Caki2 (cell line): ENCODE measurements at places on chromosomes 12 and 14. TPM values are rescaled to one million over a fixed set of nuclear protein-coding genes. Genes with fewer than 3 reads are reported as not detected.

Gene TEDC1
- 54.2 and 55.3 TPM in 2 replicates for total RNA-seq

Gene POTEG
- not detected in 2 replicates for total RNA-seq

Gene OTUB2
- total RNA-seq, result 2.9 and 3.2 TPM in 2 replicates

Gene SERPINA5
- 0.03 TPM in 1 of 2 replicates, not detected in the other for total RNA-seq

Gene CCDC38
- total RNA-seq, result 0.14 and 0.20 TPM in 2 replicates

Gene FAM90A1
- total RNA-seq, result 1.5 TPM in 1 of 2 replicates, not detected in the other

Gene SMIM41
- total RNA-seq, result not detected in 2 replicates

- no peak for DNase-seq
These were observed 509.6 kb downstream of the MED13L start for GRCh38 chr12:115767916-115768315.

GRCh38 chr12:51863933-51864832 lies 15.7 kb upstream of the FIGNL2 start:
- no peak for DNase-seq

DNA sequence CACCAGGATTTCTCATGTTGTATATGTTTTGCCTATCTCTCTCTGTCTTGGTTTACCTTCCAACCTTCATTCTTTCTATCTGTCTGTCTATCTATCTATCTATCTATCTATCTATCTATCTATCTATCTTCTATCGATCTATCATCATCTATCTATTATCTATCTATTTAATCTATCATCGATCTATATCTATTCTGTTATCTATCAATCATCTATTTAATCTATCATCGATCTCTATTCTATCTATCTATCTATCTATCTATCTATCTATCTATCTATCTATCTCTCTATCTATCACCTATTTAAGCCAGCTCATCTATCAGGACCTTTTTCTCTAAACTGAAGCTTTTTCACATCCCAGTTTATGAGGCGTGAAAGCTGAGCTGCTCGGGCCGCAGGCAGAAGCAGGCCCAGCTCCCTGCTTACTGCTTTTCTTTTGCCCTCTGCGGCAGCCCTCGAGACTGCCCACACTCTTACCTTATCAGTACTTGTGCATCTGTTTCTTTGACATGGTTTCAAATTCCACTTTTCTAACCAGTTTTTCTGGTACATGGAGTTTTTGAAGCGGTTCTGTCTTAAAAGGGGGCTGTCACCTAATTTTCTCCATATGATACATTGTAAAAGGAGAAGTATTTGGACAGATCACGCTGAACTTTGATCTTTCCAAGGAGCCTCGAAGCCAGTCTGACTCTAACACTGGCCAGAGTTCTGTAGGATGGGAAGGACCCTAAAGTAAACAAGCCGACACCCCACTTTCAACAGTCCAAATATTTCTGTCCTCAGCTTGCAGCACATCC lies 44.4 kb upstream of the GSG1 start:
- no peak for DNase-seq

DNA sequence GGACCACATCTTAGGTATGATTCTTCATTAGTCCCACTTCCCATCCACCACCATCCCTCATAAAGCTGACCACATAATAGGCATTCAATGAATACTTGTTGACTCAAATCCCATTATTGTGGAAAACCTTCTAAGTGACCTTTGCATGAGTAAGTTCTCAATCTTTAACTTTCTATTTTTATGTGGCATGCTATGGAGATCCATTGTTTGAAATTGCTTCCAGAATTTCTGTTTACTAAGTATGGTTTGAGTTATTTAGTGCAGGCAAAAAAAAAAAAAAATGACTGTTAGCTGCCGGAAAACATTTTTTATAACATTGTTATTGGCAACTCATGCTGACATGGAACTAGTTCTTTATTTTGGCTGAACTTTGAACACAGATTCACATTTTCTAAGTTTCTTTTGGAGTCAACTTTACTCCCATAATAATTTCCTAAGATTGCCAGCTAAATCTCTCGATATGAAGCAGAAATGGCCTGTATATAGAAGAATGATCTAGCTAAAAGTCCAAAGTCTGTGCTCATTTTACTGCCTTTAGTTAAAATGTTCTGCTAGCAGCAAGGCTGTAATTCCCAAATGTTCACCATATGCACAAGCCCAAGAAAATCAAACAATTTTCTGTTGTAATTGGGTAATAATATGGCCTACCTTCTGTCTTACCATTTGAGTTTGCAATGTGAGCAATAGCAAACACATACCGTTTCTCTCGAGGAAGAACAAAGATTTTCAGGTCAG lies 77.9 kb downstream of the PTGER2 start:
- peak; percentile 40 for DNase-seq

DNA sequence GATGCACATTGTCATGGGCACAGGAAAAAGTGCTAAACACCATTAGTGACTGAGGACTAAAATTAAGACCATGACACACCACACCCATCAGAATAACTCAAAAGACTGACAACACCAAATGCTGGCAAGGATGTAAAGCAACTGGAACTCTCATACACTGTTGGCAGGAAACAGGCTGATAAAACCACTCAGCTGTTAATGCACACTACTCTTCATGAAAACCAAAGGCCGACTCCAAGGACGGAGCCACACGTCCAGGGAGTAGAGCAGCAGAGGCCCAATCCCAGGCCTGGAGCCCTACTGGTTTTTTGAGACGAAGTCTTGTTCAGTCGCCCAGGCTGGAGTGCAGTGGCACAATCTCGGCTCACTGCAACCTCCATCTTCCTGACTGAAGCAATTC lies 6.4 kb downstream of the RAD52 start:
- DNase-seq, result no peak

- no peak for DNase-seq
These were observed 282.1 kb downstream of the TMTC2 start for GRCh38 chr12:82968631-82969367.

- DNase-seq, result peak; percentile 97
These were observed 161.3 kb upstream of the IFNG-AS1 start for GRCh38 chr12:67827820-67828383.

DNA sequence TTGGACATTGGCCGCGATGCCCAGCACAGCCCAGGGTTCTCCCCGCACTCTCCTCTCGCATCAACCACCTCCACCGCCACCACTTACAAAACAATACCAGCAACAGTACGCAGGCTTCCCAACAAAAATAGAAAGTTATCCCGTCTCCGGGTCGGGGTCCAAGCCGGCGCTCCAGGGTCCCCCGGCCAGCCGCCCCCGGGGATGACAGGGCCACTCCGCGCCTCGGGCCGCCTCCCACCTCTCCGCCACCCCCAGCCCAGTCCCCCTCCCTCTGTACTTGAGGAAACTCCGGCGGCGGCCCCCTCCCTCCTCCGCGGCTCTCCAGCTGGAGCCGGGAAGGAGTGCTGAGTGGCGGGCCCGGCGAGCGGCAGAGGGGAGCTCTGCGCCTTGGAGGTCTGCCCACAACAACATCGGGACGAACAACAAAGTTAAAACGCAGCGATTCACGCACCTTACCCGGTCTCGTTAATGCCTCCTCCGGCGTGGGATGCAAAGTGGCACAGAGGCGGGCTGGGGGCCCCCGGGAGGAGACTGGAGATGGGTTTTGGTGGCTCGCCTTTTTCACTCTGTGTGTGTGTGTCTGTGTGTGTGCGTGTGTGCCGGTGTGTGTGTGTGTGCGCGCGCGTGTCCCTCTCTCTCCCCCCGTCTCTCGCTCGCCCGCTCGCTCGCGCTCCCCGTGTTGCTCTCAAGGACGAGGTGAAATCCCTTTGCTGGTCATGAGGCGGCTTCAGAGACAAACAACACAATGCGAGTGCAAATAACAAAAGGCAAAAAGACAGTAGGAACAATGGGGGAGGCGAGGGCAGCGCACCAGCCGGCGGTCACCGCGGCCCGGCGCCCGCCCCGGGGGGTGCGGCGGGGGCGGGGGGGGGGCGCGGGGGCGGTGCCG lies 386.8 kb downstream of the BCAT1 start:
- peak; percentile 26 for DNase-seq

DNA sequence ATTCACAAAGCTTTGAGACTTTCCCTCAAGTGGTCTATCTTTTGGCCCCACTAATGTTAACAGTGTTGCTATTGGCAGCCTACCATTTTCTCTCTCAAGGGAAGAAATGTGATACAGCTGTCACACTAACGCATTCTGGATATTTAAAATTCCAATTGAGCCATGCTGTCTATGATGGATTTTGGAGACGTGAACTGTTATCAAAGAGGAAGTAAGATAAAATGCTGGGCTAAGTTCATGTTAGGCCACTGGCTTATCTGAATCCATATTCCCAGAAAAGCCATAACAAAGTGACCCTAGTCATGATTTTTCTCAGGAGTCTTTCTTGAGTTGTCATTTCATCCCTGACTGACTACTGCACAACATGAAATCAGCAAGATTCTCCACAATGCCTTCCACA lies 200.2 kb downstream of the PHLDA1 start:
- DNase-seq, result no peak

GRCh38 chr12:44509471-44509870 lies 366.6 kb downstream of the NELL2 start:
- no peak for DNase-seq

- no peak for DNase-seq
These were observed 6.0 kb downstream of the GPR132 start for GRCh38 chr14:105059035-105059924.

DNA sequence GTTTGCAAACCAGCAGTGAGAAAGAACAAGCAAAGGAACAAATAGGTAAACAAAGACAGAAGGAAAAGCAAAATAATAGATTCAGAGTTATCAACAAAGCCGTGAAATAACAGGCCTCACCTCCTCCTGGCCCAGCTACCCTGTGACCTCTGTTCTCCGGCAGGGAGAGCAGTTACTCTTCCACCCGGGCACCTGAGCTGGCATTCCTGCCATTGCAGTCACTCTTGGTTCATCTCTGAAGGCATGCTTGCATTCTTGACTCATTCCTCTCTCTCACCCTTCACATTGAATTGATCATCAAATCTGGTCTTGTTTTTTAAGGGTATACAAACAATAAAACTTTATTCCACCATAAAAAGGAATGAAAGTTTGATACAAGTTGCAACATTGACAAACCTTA lies 95.1 kb downstream of the TTC8 start:
- no peak for DNase-seq

GRCh38 chr12:66168410-66168809 lies 1.4 kb downstream of the TMBIM4 start:
- peak; percentile 59 for DNase-seq

- no peak for DNase-seq
These were observed 189.3 kb downstream of the VRK1 start for GRCh38 chr14:96986256-96987085.
